ENCODE measurements at places on chromosomes 12 and 14.

GRCh38 chr14:33747749-33748148 is 203.1 kb downstream of the EGLN3 start:
- DNase-seq, result no peak

DNA sequence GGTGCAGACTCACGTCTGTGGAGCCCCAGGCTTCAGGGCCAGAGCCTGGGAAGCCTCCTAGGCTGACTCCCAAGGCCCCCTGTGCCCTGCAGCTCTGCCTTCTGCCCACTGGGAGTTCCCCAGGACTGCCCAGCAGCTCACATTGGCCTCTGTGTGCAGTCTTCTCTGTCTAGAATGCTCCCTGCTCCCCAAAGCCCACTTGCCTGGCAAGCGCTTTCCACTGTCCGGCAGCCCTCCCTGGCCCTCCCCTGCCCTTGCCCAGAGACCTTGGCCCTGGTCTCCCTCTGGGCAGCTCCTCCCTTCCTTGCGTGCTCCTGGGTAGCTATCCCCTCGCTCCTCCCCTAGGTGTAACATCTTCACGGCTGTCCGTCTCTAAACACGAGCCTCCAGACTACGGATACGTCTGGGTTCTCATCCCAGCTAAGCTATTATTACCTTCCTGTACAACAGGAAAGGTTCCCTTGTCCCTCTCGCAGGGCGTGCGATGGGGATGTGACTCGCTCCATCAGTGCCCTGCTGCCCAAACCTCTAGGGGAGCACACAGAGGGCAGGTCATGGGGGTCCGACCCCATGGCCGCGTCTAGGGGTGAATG is 325.5 kb upstream of the RTL1 start:
- no peak for DNase-seq

DNA sequence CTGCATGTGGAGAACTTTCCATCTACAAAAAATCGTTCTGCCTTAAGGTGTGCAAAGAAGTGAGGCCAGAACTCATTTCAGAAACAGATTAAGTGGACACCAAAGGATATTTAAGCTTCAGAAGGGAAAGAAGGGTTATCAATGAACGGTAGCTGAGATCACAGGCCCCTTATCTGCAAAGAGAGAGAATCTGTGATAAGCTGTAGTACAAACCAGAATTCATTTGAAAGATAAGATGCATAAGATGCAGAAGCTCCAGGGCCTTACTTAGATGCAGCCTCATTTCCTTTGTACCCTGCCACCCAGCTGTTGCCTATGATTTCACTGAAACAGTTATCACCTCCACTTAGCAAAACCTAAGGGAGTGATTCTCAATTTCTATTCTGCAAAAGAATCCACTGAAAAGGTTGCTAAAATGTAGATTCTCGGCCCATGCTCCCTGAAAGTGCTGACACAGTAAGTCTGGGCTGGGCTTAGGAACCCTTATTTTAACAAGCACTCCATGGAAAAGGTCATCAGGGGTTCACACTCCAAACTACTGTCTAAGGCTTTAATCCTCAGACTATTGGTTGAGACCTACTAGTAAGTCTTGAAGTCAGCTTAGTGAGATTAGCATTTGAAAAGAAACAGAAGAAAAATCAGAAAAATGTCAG is 64.8 kb downstream of the HELB start:
- DNase-seq, result no peak

DNA sequence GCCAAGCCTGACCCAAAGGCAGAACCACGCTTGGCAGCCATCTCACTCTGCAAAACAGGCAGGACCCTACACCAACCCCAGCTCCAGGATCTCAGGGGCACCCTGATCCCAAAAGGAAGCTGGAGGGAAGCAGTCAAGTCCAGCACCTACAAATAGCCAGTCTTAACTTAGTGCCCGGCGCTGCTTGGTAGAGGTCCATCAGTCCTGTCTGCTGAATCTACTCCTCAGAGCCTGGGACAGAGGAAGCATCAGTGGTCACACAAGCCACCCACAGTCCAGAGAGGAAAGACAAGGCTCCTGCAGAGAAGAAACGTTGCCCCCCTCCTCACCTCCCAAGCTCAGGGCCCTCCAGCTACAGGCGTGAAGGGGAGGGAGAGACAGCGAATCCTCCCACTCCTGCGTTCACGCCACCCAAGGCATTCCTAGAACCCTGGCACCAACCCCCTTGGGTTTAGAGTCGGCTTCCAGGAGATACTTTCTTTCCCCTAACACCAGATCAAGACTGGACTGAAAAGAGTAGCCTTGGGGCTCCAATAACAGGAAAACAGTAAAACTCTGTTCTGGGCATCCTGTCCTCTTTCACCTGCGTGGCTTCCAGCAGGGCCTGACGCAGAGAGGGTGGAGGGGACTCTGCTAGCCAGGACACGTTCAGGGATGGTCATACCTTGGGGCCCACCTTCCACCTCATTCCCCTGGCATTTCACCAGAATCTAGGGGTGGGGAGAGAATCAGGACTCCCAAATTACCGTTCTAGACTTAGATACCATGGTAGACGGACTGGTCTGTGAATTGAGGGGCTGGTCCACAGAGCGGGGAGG is 1.2 kb downstream of the PXN start:
- no peak for DNase-seq

- DNase-seq, result no peak
These were observed 132.7 kb upstream of the EEA1 start for GRCh38 chr12:93061473-93062419.

GRCh38 chr12:66296176-66296683 is 6.1 kb upstream of the HELB start:
- DNase-seq, result no peak

DNA sequence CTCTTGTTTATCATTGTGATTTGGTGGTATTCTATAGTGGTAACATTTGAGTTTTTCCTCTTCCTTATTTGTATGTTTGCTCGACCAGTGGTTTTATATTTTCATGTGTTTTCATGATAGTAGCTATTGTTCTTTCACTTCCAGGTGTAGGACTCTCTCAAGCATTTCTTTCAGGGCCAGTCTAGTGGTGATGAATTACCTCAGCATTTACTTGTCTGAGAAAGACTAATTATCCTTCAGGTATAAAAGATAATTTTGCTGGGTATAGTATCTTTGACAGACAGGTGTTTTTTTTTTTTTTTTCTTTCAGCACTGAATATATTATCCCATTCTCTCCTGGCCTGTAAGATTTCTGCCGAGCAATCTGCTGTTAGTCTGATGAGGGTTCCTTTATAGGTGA is 35.0 kb upstream of the CCND2 start:
- no peak for DNase-seq

GRCh38 chr12:125919856-125920470 is 854.7 kb downstream of the AACS start:
- no peak for DNase-seq

- DNase-seq, result no peak
These were observed 71.2 kb downstream of the SAMD4A start for GRCh38 chr14:54638135-54638446.

GRCh38 chr12:90832427-90832826 is 122.5 kb downstream of the CCER1 start:
- DNase-seq, result no peak

GRCh38 chr14:101738703-101739320 is 22.7 kb upstream of the PPP2R5C start:
- DNase-seq, result no peak

- no peak for DNase-seq
These were observed 38.1 kb downstream of the SMOC1 start for GRCh38 chr14:69917287-69917686.

- no peak for DNase-seq
These were observed 549.6 kb downstream of the DIO2 start for GRCh38 chr14:79661752-79662151.

GRCh38 chr12:14879222-14879933 is 6.3 kb downstream of the MGP start:
- no peak for DNase-seq

- no peak for DNase-seq
These were observed at the start of gene SSTR1 for GRCh38 chr14:38207736-38208617. SSTR1 (plus strand) TSS chr14:38207904; CDS start chr14:38209390, 1,486 bp downstream.

GRCh38 chr12:129226005-129226404 is 372.7 kb downstream of the GLT1D1 start:
- no peak for DNase-seq

DNA sequence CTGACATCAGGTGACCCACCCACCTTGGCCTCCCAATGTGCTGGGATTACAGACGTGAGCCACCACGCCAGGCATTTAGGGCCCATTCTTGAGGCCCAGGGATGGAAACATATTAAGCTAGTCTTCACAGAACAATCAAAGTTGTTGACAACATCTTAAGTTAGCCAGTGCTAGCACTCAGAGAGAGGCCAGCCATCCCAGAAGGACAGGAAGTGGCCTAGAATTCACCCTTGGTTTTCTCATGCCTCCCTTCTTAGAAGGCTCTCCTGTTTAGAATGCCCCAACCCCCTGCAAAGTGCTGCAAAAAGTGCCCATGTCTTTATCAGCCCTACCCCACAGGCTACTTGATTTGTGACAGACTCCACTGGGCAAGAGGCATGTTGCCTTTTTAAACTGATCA is 12.1 kb upstream of the OR6J1 start:
- DNase-seq, result no peak

- no peak for DNase-seq
These were observed 159.1 kb upstream of the RTL1 start for GRCh38 chr14:101062601-101063000.

DNA sequence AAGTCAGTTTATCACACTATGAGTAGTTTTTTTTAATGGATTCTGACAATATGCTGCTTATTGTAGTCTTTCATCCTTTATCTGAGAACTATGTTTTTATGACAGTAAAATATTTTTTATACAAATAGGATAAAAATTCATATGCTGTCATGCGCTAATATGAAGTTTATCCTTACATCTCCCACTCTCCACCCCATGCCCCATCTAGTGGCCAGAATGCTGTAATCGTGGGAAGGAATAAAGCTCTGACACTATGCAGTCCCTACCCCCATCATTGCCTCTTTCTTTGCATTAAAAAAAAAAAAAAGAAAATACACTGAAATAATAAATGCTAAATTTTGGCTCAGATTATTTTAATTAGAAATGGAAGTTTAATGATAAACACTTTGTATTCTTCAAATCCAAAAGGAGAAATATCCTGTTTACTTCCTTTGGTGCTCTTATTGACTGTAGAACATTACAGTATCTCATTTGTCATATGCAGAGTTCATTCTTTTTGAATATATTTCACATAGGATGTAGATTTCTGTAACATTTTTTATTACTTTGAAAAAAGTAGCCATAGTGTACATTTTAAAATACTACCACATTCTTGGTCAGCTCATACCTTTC is 145.9 kb upstream of the SLCO1C1 start:
- DNase-seq, result no peak

DNA sequence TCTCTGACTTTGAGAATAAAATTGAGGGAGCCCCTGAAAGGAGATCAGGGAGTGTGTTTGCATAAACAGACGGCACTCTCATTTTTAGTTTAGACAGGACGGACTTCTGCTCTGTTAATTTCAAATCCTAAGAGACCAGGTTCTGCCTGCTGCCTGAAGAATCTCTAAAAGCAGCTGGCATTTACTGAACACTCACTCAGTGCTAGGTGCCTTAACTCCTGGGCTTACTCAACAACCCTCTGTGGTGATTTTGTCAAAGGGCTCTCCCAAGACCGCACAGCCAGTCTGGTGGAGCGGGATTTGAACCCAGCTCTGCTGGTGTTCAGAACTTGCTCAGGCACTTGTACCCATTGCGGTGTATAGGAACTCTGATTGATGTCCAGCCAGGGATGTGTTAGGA is 2.2 kb downstream of the ORAI1 start:
- no peak for DNase-seq

- no peak for DNase-seq
These were observed 264.9 kb downstream of the TTC8 start for GRCh38 chr14:89089330-89089729.

- no peak for DNase-seq
These were observed 60.7 kb downstream of the POLR3B start for GRCh38 chr12:106417926-106418910.

GRCh38 chr12:118103601-118104382 is at the start of gene VSIG10:
VSIG10 (minus strand) TSS chr12:118104011; CDS start chr12:118103671, 340 bp downstream.
- no peak for DNase-seq

- no peak for DNase-seq
These were observed 11.7 kb downstream of the ITGA5 start for GRCh38 chr12:54407183-54407905.

DNA sequence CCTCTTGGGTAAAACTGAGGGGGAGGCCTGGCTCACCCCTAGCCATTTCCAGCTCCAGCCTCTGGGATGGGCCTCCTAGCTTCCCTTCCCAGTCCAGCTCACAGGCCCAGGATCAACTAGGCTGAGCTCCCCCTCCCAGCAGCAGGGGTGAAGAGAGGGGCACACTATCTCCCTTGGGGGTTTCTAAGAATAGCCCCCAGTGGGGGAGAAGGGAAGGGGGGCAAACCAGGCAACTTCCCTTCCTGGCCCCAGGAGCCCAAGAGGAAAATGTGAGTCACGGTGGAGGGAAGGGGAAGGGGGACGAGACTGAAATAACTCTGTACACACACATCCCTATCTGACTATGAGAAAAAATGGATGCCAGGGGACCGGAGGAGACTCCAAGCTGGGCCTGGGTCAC is 9.0 kb downstream of the ADCY6 start:
- DNase-seq, result no peak

- no peak for DNase-seq
These were observed 180.8 kb downstream of the C12orf50 start for GRCh38 chr12:87848248-87848868.

DNA sequence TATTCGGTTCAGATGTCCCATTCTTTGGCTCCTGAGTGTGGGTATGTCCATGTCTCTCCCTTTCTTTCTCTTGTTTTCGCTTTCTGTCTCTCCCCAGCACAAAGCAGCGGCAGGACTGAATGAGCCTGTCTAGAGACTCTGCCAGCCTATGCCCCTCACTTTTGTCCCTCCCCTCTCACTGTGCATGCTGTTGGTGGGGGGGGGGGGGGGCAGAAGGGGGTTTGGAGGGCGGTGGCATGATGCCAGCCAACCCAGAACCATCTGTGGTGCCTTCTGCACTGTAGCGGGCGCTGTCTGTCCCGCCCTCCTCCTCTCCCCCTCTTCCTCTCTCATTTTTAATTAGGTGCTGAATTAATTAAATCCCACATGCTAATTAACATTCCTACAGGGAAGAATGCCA is 17.7 kb downstream of the NGDN start:
- DNase-seq, result no peak

DNA sequence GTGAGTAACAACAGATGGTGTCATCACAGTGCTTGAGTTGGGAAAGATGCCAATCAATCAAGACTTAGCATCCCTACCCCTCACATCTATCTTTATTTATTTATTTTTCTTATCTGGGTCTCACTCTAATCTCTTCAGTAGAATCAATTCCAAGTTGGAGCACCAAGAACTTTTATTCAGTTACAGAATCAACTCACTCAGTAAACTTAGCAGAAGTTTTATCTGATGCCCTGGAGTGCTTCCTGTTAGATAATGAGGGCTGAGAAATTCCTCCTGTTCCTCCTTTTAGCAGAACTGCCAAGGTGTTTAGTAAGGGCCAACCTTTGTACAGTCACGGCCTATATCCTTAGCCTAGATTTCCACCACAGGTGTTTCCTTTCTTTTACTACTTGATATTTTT is 11.3 kb upstream of the SLC5A8 start:
- DNase-seq, result no peak

Measured in esophagus squamous epithelium (tissue), 5 donors.